ENCODE measurements at places on chromosomes 3 and 15.

DNA sequence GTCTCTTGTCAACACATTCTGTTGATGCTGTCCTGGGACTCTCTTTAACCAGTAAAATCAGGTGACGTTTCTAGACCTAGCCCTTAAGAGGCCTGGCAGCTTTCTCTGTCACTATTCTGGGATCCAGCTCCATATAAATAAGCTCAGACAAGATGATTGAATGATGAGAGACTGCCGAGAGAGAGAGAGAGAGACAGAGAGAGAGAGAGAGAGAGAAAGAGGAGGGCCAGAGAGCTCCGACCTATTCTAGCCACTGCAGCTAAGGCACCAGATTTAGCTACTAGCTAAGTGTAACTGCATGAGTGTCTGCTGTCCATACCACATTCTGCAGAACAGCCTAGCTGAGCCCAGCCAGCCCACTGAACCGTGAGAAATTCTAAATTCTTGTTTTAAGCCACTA is 36.1 kb upstream of the CTXND1 start:
- DNase-seq = no peak

DNA sequence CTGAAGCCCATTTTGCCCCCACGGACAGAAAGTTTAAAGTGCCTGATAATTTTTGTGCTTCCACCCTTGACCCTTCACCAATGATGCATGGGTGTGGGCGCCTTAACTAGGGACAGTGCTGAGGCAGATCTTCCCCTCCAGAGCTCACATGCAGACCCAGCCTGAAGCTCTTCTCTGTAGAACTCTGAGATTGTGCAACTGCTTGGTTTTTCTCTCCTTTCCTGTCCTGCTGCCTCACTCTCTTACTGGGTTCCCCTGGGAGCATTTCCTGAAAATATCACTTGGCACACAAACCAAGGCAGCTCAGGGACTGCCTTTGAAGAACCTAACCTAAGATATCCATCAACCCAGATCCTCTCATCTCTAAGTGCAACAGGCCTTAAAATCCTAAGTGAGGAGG is 220.3 kb upstream of the STT3B start:
- no peak for DNase-seq

DNA sequence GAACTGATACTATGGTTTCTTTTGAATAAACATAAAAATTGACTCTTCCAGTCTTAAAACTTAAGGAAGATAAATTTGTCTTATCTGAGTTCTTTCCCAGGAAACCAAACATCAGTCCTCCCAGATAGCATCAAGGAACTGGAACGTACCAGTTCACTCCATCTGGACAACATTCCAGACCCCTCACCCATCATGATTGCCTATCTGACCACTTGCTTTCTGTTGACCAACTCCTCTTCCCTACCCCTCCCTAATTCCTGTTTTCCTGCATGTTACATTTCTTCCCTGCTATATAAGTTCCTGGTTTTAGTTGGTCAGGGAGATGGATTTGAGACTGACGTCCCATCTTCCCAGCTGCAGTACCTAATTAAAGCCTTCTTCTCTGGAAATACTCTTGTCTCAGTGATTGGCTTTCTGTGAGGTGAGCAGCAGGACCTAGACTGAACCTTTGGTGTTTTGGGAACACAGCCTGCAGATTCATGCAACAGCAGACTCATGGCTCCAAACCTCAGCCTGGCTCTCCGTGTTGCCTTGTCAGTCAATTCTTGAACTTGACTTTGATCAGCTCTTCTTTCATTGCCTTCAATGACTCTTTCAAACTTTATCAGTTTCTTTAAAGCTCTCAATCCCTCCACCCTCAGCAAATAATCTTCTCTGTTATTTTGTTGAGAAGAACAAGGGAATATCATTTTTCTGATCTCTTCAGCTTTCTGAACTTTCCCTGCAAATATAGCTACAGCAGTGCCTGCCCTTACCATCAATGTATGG is 123.6 kb downstream of the RPL22L1 start:
- no peak for DNase-seq

DNA sequence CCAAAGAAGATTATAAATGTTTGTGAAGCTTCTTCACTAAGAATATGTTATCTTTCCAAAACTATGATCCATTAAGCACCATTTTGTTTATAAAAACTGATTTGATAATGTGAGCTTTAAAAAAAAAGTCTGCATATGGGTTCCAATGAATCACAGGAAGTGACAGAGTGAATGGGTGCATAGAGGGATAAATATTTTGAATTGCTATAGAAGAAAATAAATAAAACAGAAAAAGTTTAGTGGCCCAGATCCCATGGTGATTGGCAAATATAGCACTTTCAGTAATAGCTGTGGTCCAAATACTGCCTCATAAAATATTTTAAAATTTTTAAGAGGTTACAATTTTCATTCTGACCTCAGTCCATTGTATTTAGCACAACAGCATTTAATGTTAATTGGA is 19.2 kb downstream of the CPA3 start:
- no peak for DNase-seq

DNA sequence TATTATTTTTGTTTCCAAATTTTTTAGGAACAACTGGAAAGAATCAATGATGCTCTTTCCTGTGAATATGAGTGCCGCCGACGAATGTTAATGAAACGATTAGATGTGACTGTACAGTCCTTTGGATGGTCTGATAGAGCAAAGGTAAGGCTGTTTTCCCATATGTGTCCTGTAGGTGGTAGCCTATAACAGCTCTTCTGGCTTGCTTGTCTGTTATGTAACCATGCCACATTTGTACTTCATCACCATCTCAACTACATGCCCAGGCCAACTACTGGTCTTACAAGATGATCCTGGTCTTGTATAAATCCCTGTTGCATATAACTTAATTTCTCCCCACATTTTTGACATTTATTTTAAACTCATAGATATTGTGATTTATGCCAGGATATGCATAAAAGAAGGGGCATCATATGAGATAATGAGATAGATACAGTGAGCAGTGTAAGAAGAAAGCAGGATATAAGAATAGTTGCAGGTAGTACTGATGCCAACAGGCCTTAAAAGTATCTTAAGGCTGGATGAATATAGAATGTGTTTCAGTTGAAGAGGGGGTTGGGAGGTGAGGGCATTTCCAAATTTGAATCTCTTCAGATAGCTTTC is 20.3 kb downstream of the FAM98B start:
- peak; percentile 3 for DNase-seq

- DNase-seq = no peak
These were observed 17.9 kb upstream of the FAN1 start for GRCh38 chr15:30885814-30886213.

GRCh38 chr3:13353506-13353905 is 66.6 kb downstream of the NUP210 start:
- no peak for DNase-seq

GRCh38 chr3:30632065-30632464 is 25.7 kb downstream of the TGFBR2 start:
- DNase-seq = no peak

- DNase-seq = no peak
These were observed 6.3 kb upstream of the EIF5A2 start for GRCh38 chr3:170914690-170915089.
